ENCODE measurements at places on chromosomes 1 and 21. TPM values are rescaled to one million over a fixed set of nuclear protein-coding genes. Genes with fewer than 3 reads are reported as not detected.
A peak's percentile ranks its signal among the peaks of the same experiment; 100 is the strongest.

- no peaks in the 10 kb centered on the region for H3K27me3 ChIP-seq
- H3K36me3 ChIP-seq: no peaks in the 10 kb centered on the region
- no peaks in the 10 kb centered on the region for H3K4me1 ChIP-seq
- no peak overlapping the region for H3K4me3 ChIP-seq
- no peak overlapping the region for H3K27ac ChIP-seq
These were observed 642.1 kb upstream of the ADGRL2 start for GRCh38 chr1:81158592-81158991.

The RPTN gene
- not detected for total RNA-seq

- H3K4me3 ChIP-seq: no peak overlapping the region
- no peaks in the 10 kb centered on the region for H3K36me3 ChIP-seq
- no peaks in the 10 kb centered on the region for H3K4me1 ChIP-seq
- H3K27ac ChIP-seq: no peak overlapping the region
- no peaks in the 10 kb centered on the region for H3K27me3 ChIP-seq
- no peak for DNase-seq
These were observed 9.3 kb downstream of the KANK4 start for GRCh38 chr1:62309906-62310305.

DNA sequence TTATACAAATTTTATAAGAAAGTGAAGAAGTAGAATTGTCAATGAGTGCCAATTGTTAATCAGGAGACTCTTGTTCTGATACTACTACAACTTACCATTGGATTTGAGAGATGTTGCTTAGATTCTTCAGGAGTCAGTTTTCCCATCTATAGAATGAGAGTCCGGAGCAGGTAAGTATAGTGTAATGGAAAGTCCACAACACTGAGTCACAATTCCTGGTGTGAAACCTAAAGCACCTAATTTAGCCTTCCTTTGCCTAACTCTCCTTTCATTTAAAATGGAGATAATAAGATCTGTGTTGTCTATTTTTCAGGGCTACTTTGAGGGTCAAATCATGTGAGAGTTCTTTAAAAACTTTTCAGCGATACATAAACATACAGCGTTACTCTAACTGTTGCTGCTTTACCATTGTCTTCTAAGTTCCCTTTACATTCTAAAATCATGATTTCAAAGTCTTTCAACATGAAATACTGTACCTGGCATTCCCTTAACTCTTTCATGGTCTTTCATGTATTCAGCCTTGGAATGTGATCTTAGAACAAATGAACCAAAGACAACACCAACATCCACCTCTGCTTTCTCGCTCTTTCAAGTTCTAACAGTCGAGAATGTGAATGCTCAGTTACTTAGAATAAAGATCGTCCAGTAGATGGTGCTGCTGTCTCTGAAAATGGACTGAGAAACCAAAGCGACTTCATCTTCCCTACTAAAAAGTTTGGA, 90.9 kb downstream of the SLC30A10 start:
- H3K27me3 ChIP-seq: no peaks in the 10 kb centered on the region
- H3K36me3 ChIP-seq: no peaks in the 10 kb centered on the region
- no peak for DNase-seq
- no peaks in the 10 kb centered on the region for H3K4me1 ChIP-seq

DNA sequence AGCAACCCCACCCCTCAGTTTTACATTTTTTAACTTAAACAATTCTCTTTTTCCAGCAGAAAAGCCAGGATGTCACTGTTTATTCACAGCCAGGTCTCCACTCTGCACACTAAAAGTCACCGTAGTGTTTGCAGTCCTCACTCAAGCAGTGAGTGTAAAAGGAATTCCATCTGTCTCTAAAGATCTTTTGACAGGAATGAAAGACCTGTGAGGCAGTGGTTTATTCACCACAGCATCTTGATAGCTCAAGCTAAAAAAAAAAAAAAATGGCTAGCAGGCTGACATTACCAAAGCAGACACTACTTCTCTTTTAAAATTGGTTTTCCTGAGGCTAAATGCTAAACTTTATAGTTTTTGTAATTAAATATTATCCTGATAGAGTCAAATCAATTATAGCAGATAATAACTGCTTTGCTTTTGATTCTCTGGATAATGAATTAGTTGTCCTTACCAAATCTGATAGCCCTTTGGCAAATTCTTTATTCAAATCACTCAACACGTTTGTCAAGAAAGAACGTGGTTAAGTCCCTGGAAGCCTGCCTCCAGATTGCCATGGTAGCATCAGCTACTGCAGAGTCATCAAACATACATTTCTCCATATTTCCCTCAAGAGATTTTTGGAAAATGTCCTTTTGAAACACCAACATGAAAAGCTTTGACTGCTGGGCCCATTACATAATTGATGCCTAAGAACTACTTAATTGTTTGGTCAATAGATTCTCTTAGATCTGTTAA, 22.2 kb upstream of the SLC5A9 start:
- no peaks in the 10 kb centered on the region for H3K36me3 ChIP-seq
- no peaks in the 10 kb centered on the region for H3K27me3 ChIP-seq
- no peak for DNase-seq
- no peaks in the 10 kb centered on the region for H3K4me1 ChIP-seq
- H3K4me3 ChIP-seq: no peak overlapping the region

DNA sequence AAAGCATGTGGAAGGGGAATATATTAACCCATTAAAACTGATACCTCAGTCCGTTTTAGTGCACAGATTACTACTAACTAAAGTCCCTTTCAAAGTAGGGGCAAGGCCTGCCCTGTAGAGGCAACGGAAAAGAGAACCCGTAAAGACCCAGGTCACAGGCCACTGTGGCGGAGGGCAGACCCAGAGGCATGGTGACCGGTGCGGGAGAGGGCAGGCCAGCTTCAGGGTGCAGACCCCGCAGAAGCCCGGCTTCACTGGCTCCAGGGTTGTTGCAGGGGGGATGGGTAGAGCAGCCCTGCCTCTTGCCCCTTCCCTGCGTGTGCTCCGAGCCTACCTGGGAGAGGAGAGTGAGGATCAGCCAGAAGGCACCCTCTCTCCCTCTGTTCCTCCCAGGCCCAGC, 17.7 kb downstream of the CNTN2 start:
- H3K27ac ChIP-seq: no peak overlapping the region
- no peaks in the 10 kb centered on the region for H3K27me3 ChIP-seq
- no peaks in the 10 kb centered on the region for H3K4me1 ChIP-seq
- no peak overlapping the region for H3K4me3 ChIP-seq
- H3K36me3 ChIP-seq: no peaks in the 10 kb centered on the region
- no peak for DNase-seq

GRCh38 chr1:23546897-23547584, 12.3 kb downstream of the ID3 start:
- H3K36me3 ChIP-seq: no peaks in the 10 kb centered on the region
- H3K27me3 ChIP-seq: no peaks in the 10 kb centered on the region
- H3K27ac ChIP-seq: peak overlapping the region; percentile 30
- no peak overlapping the region for H3K4me3 ChIP-seq

The VWA1 gene
- total RNA-seq: 87.4 TPM

The KCNH1 gene
- not detected for total RNA-seq

The PDC gene
- total RNA-seq: not detected

The SYCP1 gene
- total RNA-seq: not detected

DNA sequence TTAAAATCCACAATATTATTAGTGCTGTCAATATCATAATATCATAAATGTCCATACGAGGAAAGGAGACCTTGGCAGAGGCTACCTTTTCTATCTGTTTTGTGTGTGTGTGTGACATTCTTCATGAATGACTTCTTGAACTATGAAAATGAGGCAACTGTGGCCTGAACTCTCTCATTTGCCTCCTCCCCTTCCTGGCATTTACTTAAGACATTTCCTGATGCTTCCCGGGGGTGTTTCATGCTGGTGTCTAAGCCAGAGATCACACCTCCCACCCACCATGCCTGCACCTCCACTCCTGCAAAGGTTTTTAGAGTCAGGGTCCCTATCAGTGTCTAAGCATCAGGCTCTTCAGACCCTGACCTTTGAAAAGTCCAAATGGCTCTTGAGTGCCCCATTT, 420.9 kb downstream of the KIF26B start:
- H3K27me3 ChIP-seq: no peaks in the 10 kb centered on the region
- H3K27ac ChIP-seq: no peak overlapping the region
- H3K4me3 ChIP-seq: no peak overlapping the region

The PMVK gene
- total RNA-seq: 38.4 TPM
